ENCODE measurements at places on chromosomes 7 and 10.

DNA sequence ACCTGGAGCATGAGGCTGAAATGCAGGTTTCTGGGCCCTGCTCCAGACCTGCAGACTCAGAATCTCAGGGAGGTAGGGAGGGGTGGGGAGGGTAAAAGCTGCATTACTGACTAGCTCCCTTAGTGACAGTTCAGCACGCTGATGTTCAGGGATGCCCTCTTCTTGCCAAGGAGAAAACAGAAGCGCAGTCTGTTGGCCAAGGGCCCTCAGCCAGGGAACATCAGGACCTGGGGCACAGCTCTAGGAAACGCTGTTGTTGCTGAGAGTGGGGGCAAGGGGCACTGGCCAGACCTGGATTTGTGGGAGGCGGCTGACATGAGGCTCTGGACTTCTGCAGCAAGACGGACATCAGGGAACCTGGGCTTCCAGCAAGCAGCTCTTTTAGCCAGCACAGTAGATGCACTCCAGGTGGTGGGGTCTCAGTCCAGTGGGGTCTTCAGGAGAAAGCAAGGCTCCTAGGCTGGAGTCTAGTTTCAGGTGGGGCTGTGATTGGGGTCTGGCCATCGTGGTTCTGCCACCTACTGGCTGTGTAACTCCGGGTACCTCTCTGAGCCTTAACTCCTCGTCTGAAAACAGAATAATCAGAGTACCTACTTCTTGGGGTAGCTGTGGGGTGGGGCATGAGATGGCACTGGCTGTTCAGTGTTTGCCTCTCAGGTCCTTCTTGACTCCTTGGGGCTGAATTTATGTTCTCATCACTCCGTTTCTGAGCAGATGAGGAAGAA is 72.9 kb upstream of the PRLHR start:
- DNase-seq = no peak

- no peak for DNase-seq
Observed at GRCh38 chr10:26939962-26940354, 79.2 kb upstream of the ABI1 start.

DNA sequence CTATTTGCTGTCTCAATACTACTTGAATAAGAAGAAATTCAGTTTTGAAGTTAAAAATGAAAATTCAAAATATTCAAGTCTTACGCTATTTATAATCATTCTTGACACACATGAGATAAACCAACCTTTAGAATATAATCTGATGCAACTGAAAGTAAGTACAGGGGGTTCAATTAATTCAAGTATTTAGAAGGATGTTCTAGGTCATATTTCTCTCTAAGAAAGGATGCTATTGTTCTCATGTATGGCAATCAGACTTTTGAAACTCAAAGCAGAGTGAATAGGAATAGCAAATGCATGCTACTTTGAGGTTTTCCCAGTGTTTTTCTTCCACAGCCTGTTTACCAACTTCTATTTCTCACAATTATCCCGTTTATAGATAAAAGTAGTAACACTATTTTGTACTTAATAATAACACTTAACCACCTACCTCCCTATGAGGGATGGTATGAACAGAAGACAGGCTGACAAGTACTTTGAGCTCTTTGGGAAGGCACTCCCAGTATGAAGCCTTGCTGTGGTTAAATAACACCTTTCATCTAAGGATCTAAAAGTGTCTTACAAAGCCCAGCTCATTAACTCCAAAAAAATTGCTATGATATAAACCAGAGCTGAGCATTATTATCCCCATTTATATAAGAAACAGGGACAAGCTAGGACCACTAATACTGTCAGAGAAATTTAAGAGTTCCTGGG is 18.0 kb upstream of the SPOCK2 start:
- no peak for DNase-seq

DNA sequence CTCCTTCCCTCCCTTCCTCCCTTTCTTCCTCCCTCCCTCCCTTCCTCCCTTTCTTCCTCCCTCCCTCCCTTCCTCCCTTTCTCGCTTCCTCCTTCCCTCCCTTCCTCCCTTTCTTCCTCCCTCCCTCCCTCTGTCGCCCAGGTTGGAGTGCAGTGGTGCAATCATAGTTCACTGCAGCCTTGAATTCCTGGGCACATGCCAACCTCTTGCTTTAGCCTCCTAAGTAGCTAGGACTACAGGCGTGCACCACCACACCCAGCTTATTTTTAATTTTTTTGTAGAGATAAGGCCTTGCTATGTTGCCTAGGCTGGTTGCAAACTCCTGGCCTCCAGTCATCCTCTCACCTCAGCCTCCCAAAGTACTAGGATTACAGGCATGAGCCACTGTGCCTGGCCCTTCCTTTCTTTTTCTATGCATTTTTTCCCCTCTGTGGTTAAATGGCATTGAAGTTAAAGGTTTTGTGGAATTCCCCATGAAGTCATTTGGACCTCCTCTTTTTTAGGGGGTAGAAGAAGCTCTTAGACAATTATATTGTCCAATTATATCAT is 9.6 kb downstream of the KLHDC10 start:
- DNase-seq = no peak

GRCh38 chr10:103645141-103646054 is 151.9 kb downstream of the NEURL1 start:
- no peak for DNase-seq

Measured in WERI-Rb-1 (cell line).